ENCODE measurements at places on chromosomes 11 and 22. TPM values are rescaled to one million over a fixed set of nuclear protein-coding genes. Genes with fewer than 3 reads are reported as not detected.

DNA sequence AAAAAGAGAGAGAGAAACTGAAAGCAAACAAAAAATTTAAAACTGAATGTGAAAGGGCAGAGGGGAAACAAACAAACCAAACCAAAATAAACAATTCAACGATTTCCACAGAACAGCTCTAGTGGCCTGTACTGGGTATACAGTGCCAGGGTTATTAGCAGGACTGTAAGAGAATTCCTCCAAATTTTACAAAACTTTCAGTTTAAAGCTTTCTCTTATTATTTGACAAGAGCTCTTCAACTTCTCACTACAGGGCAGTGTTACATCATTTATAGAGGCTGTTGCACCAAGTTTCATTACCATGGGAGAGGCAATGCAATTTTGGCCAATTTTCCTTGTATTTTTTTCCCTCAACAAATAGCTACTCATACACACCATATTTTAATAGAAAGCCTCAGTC is 44.3 kb upstream of the CLPB start:
- DNase-seq: no peak

The MS4A3 gene
- not detected for total RNA-seq

- DNase-seq: no peak
These were observed 112.1 kb upstream of the OR4B1 start for GRCh38 chr11:48104568-48104924.

The ISX gene
- not detected for total RNA-seq

The CEND1 gene
- 0.30 TPM for total RNA-seq

DNA sequence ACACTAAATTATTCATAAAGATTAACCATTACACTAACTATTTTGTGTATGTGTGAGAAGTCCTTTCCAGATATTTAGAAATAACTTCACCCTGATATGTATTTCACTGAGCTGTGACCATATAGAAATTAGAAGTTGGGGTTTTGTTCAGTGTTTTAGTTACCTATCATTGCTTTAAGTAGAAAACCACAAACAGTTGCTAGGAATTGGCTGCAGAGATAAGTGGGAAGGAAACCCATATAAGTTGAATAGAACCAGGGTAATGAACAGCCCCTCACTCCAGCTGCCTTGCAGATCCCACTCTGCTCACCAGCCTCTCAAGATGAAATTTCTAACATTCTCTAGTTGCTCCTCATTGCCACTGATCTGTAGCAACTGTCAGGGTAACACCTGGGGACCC is 10.3 kb downstream of the SRSF8 start:
- no peak for DNase-seq

DNA sequence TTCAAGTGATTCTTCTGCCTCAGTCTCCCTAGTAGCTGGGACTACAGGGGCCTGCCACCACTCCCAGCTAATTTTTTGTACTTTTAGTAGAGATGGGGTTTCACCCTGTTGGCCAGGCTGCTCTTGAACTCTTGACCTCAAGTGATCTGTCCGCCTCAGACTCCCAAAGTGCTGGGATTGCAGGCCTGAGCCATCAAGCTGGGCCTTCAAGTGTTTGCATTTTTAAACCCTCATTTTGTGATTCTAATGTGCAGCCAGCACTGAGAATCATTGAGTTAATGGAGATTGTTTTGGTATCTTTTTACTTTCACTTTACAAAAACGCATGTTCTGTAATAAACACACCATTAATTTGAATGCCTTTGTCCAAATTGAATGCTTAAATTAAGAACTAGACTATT is 3.4 kb downstream of the TYR start:
- DNase-seq: no peak

DNA sequence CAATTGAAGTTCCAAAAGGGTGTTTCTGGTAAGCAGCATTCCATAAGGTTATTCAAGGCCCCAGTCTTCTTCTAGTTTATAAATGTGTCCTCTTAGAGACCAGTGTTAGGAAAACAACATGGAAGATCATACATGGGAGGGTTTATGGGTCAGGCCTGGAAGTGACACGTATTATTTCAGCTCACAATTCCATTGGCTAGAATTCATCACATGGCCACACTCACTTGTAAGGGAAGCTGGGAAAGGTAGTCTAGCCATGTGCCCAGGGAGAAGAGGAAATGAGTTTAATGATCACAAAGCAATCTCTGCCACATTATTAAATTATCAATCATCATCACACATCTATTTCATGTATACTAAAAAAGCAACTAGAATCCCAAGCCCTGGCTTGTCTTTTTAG is 181.7 kb upstream of the TBCEL start:
- no peak for DNase-seq

The GSTT2B gene
- total RNA-seq: 6.2 TPM

GRCh38 chr11:106785913-106786650 is 232.2 kb downstream of the GUCY1A2 start:
- no peak for DNase-seq

The OLFML1 gene
- total RNA-seq: 4.8 TPM

The OR5W2 gene
- total RNA-seq: not detected

- DNase-seq: no peak
These were observed 2.8 kb downstream of the MYH9 start for GRCh38 chr22:36384766-36385481.

DNA sequence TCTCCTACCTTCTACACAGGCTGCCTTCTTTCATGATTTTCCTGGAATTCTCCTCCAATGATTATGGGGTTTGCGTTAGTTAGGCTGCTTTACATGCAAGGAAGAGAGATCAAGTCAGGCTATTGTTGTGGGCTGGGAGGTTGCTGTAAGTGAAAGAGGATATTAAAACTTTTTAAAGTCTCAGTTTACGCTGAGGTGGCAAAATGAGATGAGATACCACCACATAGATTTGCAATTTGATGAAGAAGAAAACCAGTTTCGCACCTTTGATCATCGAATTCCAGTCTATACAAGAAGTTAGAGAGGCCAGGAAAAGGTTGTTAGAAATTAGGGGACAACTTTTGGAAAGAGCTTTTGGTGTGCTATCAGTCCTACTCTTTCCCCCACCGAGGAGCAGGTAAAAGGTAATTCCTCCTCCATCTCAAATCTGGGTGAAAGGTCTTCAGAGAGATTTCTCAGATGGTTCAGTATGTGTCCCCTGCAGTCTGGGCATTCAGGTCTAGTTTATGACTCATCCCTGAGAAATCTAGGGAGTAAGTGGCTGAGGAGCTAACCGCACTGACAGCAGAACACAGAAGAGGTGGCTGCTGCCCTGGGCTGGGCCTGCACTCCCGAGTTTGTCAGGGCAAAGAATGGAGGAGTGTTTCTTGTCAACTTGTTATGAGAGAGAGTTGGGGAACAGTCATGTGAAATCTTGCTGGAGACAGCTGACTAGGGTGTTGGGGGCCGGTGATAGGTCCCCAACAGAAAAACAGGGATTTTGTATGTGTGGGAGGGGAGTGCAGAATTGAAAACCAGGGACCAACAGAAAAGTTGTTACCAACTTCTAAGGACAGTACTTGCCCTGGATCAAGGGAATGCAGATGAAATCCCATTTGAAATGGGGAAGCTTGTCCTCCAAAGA is 34.7 kb downstream of the CCDC83 start:
- DNase-seq: no peak

- DNase-seq: no peak
These were observed 139.1 kb upstream of the MTMR2 start for GRCh38 chr11:96063053-96063452.

GRCh38 chr11:116271479-116271878 is 501.3 kb downstream of the BUD13 start:
- no peak for DNase-seq

DNA sequence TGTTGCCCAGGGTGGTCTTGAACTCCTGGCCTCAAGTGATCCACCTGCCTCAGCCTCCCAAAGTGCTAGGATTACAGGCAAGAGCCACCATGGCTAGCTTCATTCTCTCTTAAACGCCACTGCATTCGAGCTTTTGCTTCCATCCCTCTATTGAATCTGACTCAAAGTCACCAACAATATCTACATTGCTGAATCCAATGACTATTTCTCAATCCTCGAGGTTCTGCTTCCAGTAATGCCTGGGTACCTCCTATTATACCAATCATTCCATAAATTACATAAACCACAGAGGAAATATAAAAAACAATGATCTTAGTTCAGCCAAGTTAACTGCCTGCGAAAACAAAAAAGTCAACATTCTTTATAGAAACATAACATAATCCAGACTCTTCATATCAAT is 11.9 kb upstream of the NXF1 start:
- no peak for DNase-seq

DNA sequence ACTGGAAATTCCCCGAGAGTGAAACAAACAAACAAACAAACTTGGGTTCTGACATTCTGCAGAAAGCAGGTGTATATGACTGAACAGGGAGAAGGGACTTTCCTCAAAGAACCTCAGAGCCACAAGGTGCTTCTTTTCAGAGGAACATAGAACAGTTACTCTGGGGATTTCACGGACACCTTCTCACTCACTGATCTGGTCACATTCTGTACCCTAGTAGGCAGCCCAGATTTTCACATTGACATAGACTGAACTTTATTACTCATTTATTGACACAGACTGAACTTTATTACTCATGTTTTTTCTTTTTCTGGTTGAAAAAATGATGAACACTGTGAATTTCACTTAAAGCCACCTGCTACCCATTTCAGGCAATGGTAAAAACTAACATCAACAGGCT is 263.0 kb downstream of the OPCML start:
- DNase-seq: no peak

DNA sequence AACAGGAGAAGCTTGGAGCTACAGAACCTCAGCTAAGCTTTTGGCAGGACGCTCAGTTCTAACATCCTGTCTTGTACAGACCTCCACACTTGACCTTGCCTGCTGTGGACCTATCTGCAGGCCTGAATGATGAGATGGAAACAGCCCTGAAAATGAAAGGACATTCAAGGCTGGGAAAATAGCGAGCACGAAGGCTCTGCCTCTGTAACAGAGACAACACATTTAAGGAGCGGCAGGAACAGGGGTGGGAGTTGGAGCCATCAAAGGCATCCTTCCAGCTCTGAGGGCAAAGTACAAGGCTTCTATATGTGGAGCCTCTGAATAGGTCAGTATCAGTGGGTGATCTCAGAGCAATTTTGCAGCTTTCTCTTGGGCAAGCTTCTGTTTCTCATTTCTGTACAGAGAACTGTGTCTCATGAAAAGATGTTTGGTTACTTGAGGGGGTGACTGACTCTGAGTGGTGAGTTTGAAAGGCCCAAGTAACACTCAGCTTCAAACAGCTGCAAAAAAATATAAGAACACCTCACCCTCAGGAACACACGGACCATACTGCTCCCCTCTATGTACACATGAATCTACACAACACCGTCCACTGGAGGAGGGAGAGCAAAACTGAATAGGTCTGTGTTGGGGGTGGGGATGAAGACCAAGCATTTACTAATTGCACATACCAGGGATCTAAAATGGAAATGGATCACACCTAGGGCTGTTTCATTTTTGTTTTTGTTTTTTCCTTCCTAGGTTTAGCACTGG is 101.6 kb downstream of the CCDC81 start:
- DNase-seq: no peak

- no peak for DNase-seq
These were observed 350.6 kb downstream of the TENM4 start for GRCh38 chr11:79090191-79090705.

The MIAT gene
- 0.47 TPM for total RNA-seq

GRCh38 chr11:9158898-9159391 is 67.5 kb upstream of the SCUBE2 start:
- no peak for DNase-seq

- no peak for DNase-seq
These were observed 882 bp downstream of the FREY1 start for GRCh38 chr11:45906096-45906682.

The DLG2 gene
- total RNA-seq: 6.7 TPM

The CDCA5 gene
- 0.70 TPM for total RNA-seq

The FOXR1 gene
- not detected for total RNA-seq

The NTM gene
- total RNA-seq: 1.5 TPM

DNA sequence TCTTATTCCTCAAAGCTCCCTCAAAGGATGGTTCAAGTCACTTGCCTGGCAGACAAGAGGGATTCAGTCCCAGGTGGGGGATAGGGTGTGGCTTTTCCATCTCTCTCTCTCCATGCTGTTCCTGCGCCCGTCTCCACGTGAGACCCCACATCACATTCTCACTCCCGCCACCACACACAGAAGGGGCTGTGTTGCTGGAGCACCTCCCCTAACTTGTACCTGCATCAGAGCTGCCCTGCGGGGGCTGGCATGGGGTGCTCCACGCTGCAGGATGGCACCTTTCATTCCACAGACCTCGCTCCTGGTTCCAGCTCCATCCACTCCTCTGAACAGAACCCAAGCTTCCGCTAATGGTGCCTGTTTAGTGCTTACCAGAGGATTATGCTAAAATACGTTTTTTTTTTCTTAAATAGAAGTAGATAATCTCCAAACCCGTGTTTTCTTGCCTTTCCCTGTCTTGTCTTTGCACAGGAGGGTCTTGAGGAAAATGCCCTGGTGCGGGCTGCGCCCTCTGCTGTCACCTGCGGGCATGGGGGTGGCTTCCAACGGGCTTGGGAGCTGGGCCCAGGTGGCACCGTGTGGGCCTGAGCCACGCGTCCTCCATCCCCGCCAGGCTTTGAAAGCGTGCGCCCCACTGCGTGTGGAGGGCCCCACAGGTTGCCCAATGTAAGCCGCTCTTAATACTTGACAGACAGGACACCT is 985.6 kb downstream of the BRD1 start:
- DNase-seq: no peak

The NRGN gene
- total RNA-seq: 2.8 TPM

- DNase-seq: peak; percentile 33
These were observed 61.4 kb upstream of the BMAL1 start for GRCh38 chr11:13216019-13216710.

The YAP1 gene
- 80.6 TPM for total RNA-seq

DNA sequence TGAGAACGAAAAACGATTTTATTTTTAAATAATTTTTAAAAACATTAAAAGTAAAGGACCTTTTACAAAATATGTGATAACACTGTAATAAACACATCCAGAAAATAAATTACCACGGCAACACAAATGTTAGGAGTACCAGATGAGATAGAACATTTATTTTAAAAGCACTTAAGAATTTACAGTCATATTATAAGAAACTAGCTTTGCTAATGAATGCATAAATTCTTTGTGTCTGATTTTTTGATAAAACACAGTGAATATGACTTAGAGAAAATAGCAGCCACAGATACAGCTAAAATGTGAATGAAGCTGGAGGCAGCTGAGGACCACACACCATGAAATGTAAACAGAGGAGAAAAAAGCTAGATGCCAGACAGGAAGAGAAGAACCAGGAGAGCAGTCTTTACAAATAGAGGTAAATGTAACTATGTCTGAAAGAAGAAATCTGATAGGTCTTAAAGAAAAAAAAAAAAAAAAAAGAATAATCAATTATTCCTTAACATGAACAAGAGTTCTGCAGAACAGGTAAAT is 14.6 kb downstream of the CCDC34 start:
- no peak for DNase-seq

DNA sequence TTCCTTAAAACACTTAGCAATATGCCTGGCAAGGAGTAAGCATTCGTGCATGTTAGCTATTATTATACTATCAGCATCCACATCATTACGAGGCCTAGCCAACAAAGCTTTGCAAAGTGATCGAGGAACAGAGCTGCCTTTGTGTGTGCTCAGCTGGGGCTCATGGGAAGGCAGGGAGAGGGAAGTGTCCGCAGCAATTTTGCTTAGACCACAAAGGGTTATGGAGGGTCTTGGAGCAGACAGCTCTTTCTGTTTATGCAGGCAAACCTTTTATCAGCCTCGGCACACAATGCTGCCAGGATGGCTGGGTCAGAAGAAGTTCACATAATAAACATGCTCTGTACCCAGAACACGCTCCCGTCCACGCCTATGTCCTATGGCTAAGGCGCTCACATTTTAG is 10.9 kb upstream of the DKK3 start:
- DNase-seq: peak; percentile 44

All from heart left ventricle (tissue), 16 donors.